Activated naive CD4-positive, alpha-beta T cell treated with anti-CD3 and anti-CD28 coated beads, Interleukin-2, amount 50 U/mL, for 16 hours (primary cell): ENCODE measurements at places on chromosomes 5 and 9.

DNA sequence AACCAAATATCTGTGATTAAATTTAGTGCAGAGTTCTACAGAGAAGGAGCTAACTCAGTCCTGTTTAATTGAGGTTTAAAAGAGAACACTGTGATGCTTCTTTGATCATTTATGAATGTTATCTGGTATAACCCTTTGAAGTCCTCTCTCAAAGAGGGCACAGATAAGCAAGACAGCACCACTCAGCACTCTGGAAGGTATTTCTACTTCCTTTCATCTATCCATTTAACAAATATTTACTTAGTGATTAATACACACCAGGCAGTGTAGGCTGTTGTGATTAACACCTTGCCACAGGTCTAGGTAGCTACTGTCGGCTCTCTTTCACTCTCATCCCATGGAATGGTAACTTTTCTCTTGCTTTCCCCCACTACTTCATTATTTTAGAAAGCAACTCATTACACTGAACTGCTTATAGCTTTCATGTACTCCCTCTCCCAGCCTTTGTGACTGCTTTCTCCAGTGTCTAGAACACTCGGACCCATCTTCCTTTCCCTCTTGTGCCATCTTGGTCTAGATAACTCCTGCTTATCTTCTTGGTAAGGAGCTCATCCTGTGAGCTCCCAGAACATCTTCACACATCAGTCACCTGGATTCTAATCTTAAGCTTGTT, 54.7 kb downstream of the GLDC start:
- DNase-seq: no peak

GRCh38 chr9:250039-250438, 35.4 kb downstream of the DOCK8 start:
- no peak for DNase-seq

GRCh38 chr5:6948562-6948961, 235.3 kb downstream of the TENT4A start:
- no peak for DNase-seq

GRCh38 chr5:59034498-59035186, 451.8 kb downstream of the RAB3C start:
- no peak for DNase-seq

DNA sequence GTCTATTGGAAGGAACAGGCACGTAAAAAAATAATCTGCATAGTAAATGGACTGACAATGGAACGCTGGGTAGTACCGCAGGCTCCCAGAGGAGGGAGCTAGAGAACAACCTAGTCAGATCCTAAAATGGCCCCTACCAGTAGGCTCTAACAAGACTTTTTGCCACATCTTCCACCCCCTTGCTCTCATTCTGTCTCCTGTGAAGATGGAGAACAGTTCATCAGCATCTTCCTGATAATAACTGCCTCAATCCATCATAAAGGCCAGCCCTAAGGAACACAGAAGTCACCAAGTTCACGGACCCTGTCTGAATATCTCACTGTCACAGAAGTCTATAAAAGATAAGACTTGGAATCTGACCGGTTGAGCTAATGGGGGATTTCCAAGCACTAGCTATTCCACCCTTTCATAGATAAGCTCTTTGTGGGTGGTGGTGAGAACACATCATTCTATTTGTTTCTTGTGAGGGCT, 133.4 kb downstream of the SLC1A3 start:
- DNase-seq: peak; percentile 70

GRCh38 chr5:1857256-1857600, 25.5 kb downstream of the IRX4 start:
- no peak for DNase-seq

DNA sequence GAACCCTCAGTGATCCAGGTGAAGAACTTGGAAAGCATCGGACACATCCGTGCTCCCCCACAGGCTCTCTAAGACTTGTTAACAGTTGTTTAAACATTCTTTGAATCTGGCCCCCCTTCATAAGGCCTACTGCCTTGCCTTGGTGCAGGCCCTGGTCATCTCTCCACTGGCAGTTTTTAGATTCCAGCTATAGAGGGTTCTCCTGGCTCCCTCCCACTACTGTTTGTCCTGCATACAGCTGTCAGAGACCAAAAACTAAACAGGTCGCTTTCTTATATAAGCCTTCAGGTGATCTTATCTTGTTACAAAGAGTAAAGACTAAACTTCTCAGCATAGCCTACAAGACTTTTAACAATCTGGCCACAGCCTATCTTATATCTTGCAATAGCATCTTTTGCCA, 32.3 kb downstream of the NRG2 start:
- no peak for DNase-seq

DNA sequence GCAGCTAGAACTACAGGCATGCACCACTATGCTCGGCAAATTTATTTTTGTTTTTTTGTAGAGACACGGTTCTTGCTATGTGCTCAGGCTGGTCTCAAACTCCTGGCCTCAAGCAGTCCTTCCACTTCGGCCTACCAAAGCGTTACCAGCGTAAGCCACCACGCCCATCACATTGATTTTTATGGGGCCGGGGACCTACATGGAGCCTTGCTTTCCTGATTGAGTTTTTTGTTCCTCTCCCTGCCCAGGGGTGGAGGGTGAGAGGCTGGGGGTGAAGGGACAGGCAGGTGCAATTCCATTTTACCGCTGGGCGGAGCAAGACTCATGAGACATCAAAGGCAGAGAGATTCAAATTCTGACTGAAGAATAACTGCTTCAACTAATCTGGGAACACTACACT, 1.9 kb downstream of the ALDH1B1 start:
- no peak for DNase-seq

DNA sequence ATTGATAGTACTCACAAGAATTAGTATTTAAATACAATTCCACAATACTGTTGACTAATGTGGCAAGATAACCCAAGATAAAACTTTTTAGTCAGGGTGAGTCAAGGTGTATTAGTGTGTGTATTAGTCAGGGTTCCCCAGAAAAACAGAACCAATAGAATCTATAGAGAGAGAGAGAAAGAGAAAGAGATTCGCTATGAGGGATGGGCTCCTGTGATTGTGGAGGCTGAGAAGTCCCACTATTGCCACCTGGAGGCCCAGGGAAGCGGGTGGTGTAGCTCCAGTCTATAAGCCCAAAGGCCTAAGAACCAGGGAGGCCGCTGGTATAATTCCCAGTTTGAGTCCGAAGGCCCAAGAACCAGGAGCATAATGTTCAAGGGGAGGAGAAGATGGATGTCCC, 10.0 kb upstream of the SHISAL2B start:
- DNase-seq: no peak

- no peak for DNase-seq
These were observed 21.8 kb upstream of the BARX1 start for GRCh38 chr9:93976973-93977372.

GRCh38 chr5:150582241-150583109, 58.0 kb upstream of the SYNPO start:
- no peak for DNase-seq

GRCh38 chr5:83891261-83891660, 170.6 kb upstream of the HAPLN1 start:
- DNase-seq: no peak

- DNase-seq: no peak
These were observed 106.2 kb upstream of the EMB start for GRCh38 chr5:50547303-50547702.

DNA sequence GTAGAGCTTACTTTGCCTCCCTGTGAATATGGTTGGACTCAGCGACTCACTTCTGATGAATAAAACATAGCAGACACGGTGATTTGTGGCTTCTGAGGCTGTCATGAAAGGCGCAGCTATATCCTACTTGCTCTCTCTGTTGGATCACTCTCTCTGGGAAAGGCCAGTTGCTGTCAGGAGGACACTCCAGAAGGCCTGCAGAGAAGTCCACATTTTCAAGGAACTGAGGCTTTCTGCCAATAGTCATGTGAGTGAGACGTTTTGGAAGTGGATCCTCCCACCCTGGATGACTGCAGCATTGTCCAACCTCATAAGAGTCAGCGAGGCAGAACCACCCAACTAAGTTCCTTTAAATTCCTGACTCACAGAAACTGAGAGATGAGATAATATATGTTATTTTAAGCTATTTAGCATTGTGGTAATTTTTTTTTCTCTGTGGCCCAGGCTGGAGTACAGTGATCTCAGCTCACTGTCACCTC, 156.0 kb upstream of the MAST4 start:
- no peak for DNase-seq

DNA sequence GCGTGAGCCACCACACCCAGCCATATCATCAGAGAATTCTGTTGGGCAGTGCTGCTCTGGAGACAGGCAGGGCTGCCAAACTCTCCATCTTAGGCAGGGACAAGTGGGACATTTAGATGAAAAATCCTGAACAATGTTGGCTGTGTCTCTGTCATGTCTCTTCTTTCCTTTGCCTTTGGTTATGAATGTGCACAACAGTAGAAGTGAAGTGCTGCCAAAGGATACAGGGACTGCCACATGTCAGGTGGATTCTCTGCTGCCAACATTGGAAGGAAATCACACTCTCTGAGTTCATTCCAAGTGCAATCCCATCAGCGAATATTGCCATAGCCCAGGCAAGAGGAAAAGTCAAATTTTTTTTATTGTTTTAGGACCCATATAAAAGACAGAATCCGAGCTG, 348.8 kb downstream of the TRPM3 start:
- DNase-seq: no peak

DNA sequence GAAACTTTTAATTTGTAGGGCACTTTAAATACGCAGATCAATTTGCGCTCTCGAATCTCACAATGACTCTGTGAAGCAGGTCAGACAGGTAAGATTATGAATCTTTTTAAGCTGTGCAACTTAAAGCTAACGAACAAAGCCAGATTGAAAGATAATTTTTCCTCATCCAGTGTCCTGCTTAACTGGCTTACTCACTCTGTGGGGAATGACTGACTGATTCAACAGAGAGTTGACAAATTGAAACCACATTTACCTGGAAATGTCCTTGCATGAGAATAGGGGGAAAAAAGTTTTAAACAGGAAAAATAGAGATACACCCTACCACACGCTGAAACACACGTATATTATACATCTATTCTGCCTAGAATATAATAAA, 187.9 kb downstream of the MAN2A1 start:
- no peak for DNase-seq

DNA sequence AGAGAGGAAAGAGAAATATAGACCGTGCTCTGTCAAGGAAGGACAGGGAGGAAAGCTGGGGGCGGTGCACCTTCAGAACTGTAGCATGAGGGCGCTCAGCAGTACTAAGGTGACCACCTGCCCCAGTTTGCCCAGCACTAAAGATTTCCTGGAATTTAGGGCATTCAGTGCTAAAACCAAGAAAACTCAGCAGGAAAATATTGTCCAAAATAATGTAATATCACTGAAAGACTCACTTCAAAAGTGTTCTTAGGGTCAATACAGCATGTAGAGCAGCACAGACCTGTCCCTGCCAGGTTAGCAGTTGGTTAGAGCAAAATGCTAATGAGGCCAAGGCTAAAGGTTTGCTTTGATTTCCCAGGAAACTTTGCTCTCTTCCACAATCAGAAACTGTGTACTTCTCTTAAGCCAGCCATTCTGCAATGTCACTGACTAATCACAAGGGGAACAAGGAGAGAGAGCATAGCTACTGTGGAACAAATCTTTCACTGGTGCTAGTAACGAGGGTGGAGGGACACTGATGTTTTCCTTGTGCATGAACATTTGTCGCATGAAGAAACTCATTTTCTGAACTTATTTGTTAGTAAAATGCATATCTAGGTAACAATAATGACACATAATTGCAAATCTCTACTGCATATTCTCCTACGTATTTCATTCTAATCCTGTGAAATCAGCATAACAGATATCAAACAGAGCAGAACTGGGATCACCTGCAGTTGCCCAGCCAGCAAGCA, 53.0 kb upstream of the GRAMD2B start:
- DNase-seq: no peak

- DNase-seq: no peak
These were observed 35.0 kb upstream of the SLC6A3 start for GRCh38 chr5:1480217-1480616.

GRCh38 chr5:113050721-113051382, 74.3 kb downstream of the DCP2 start:
- DNase-seq: no peak

- DNase-seq: no peak
These were observed 998.8 kb downstream of the MAT2B start for GRCh38 chr5:164504141-164504772.

- peak; percentile 92 for DNase-seq
These were observed 6.3 kb upstream of the GARIN3 start for GRCh38 chr5:157172403-157172802.

DNA sequence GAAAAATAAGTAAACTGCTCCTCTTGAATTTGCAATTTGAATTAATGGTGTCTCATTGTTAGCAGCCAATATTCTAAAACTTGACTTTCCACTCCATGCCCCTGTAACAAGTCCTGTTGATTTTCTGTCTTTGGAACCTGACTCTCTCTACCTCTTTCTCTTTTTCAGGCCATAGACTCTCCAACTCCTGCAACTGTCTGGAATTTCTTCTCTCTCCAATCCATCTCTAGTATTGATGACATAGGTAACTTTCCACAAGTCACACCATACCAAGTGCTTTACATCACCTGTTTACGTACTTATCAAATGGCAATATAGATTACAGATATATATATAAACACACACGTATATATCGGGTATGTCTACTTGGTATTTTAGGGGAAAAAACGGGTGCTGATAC, 923 bp downstream of the C5orf34 start:
- no peak for DNase-seq

- no peak for DNase-seq
These were observed 7.9 kb downstream of the TRMT10B start for GRCh38 chr9:37761511-37761910.

- no peak for DNase-seq
These were observed 438.7 kb downstream of the NTRK2 start for GRCh38 chr9:85108229-85108628.

DNA sequence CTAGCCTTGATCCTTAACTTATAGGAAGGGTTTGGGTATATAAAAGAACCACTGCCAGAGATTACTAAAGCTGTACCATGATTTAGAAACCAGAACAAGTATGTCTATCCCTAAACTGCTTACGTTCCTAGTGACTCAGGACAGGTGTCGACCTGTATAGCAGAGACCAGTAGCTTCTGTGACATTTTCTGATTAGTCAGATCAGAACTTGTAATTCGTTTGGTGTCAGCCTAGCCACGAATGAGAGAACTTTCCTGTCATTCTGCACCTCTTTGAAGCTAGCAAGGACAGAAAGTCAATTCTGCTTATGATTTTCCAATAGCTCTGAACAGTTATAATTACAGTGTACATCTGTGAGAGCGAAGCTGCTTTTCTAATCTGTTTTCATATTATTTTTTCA, 39.5 kb downstream of the PRKACG start:
- DNase-seq: no peak
